ENCODE measurements at places on chromosomes 12 and 14.

DNA sequence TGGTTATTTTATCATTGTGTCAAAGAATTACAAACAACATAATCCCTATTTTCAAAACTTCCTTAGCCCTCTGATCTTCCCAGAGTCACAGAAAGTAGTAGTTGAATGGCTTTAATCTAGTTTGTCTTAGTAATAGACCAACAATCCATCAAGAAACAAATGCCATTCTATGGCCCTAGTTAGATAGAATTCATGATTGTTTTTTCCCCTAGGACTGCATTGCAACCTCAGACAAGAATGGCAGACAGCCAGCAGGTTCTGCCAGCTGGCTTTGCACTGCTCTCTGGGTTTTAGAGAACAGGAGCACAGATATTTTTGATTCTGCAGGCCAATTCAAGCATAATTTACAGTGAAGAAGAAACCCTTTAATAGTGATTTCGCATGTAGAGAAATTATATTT, 33.8 kb downstream of the SYT1 start:
- DNase-seq = no peak

GRCh38 chr12:103773109-103773910, 67.7 kb downstream of the NT5DC3 start:
- DNase-seq = no peak

GRCh38 chr14:102826751-102827675, 49.8 kb downstream of the TRAF3 start:
- no peak for DNase-seq

DNA sequence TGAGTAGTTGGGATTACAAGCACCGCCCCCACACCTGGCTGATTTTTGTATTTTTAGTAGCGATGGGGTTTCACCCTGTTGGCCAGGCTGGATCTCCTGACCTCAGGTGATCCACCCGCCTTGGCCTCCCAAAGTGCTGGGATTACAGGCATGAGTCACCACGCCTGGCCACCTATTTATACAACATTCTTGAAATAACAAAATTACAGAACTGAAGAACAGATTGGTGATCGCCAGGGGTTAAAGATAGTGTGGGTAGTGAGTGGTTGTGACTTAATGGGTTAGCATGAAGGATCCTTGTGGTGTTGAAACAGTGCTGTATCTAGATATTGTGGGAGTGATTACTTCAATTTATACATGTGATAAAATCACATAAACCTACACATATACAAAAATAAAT, 7.4 kb downstream of the GLIPR1L1 start:
- DNase-seq = no peak

GRCh38 chr12:92408072-92408900, 262.6 kb upstream of the BTG1 start:
- no peak for DNase-seq

- DNase-seq = no peak
These were observed 13.0 kb downstream of the PELI2 start for GRCh38 chr14:56131004-56131864.

DNA sequence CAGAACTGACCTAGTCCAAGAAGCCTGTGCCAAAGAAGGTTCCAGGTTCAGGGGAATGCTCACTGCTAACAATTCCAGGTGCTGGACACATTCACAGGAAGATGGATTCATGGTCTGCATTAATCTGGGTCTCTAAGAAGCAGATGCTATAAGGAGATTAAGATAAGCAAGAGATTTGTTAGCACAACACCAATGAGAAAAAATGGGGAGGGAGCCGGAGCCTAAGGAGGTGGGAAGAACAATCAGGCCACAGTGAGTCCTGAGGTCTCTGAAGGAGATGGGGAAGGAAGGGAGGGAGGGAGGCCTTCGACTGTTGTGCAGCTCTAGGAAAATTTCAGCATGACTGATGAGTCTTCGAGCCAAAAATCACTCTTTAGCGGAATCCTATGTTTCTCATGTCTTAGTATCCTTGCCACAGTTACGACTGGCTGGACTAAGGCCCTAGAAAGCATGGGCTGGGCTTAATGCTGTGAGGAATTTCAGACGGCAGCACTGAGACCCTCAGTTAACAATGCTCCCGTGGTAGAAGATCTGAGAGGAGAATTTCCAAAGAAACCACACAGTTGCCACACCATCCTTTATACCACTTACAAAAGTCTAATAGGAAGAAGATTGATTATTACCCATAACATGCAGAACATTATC, 31.5 kb upstream of the PTGDR start:
- DNase-seq = no peak

- DNase-seq = no peak
These were observed 1276.4 kb downstream of the SLC16A7 start for GRCh38 chr12:60872219-60872618.

DNA sequence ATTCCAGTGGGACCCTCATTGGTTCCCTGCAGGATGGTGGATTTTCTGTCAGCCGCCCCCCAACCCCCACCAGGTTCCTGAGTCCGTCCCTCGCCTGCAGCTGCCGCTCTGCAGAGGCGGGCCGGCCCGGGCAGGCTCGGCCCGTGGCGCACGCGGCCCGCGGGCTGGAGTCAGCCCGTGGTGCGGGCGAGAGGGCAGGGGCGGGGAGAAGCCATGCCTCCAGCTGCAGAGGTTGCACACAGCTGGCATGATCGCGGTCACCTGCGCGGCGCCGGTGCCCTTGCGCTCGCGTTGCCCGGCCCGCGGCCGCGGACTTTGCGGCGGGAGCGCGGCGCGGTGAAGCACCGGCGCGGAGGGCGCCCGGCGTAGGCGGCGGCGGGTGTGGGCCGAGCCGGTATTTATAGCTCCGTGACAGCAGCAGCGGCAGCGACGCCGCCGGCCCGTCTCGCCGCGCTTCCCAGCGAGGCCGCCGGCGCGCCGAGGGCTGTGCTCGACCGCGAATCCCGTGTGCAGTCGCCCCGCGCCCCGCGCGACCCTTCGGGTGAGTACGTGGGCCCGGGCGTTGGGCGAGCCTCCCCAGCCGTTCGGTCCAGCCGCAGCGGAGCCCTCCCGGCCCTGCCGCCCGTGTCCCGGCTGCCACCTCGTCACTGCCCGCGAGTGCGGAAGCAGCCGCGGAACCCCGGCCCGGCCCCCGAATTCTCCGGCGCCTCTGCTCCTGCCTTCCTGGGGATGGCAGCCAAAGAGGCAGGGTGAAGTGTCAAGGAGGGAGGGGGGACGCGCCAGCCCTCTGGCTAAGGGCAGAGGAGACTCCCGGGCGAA, at the start of gene TMEM117:
TMEM117 (plus strand) TSS at position 426 of the 819 bp plus-strand sequence.
- peak; percentile 48 for DNase-seq

DNA sequence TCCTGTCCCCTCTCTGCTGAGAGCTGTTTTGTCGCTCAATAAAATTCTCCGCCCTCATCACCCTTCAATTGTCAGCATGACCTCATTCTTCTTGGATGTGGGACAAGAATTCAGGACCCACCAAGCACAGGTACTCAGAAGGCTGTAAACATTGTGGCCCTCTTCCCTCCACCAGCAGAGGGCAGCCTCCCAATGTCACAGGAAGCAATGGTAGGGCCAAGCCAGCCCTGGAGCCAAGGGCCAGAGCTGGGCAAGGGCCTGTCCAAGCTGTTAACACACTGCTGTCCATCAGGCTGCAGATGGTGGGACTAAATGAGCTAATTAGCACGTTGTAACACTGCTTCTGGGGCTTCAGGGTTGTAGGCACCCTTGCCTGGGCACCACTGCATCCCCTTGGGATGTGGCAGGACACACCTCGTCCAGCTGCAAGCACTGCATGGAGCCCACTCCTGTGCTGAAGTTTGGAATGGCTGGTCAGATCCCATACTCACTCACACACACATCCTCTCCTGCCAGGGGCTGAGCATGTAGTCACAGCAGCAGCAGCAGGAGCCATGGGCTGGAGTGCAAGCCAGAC, 62.7 kb upstream of the HECTD1 start:
- DNase-seq = no peak

DNA sequence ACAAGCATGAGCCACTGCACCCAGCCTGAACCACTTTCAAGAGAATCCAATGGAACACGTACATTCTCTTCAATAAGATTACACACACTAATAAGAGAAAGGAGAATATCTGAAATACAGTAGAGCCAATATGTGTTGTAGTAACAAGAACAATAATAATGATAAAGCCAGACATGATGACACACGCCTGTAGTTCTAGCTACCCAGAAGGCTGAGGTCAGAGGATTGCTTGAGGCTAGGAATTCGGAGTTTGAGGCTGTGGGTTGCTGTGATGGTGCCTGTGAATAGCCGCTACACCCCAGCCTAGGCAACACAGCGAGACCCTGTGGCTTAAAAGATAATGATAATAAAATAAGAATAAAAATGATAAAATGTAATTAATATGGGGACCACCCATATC, 15.6 kb downstream of the APOBEC1 start:
- DNase-seq = no peak

DNA sequence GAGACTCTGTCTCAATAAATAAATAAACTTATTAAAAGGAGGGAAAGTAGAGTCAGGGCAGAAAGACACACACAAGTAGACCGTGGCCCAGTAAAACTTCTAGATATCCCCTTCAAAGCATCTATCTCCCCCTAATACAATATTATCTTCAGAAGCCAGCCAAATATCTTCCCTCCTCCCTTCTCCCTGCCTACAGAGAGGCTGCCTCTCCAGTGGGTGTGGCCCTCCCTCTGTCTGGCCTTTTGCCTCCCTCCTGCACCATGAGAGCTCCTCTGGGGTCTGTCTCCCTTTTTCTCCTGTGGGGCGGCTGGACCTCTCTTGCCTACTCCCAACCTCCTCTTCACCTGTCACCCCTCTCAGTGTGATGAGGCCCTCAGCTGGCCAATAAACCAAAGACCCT, 139.2 kb downstream of the EGLN3 start:
- no peak for DNase-seq

- DNase-seq = no peak
These were observed 33.1 kb upstream of the FBXO34 start for GRCh38 chr14:55238019-55238680.

- no peak for DNase-seq
These were observed 55.3 kb downstream of the LRCOL1 start for GRCh38 chr12:132554845-132555630.

- DNase-seq = no peak
These were observed 60.1 kb upstream of the CCND2 start for GRCh38 chr12:4213471-4213870.

DNA sequence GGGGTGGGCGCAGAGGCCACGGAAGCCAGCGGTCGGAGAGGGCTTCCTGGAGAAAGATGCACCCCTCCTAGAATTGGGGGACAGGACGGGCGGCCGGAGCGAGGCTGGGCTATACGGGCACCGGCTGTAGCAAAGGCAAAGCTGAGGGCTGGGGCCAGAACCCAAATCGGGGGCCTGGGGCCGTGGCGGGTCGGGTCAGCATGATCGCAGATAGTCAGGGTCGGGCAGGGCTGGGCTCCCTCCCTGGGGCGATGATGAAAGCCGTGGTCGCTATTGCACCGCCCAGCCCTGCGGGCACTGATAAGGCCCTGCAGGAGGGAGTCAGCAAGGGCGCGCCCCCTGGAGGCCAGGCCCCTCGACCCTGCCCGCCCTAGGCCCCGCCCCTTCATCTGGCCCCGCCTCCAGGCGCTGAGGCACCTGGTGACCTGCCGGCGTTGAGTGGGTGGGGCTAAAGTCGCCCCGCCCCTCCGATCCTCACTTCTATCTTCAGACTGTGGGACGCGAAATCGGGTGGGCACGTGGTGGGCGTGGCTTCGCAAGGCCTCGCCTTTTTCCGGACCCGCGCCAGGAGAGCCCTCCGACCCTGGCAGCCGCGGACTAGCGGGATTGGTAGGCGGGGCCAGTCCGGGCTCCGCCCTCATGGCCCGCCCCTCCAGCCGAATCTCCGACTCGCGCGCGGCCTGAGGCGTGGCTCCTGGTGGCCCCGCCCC, 419 bp upstream of the SH2B3 start:
- peak; percentile 81 for DNase-seq

DNA sequence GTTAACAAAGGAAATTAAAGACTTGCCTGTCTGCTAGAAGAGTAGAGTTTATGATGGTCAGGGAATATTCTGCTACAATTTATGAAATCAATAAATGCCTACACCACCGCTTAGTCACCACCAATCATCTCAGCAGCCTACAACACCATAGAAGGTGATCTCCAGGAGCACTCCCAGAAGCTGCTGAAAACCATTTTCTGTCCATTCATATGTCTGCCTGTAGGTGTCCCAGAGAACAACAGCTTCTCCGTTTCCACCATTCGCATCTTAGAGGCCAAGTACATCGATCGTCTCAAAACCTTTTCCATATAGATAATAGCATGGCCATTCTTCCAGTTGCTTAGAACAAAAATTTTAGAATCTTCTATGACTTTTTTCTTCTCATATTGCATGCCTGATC, 303.4 kb downstream of the KCNC2 start:
- no peak for DNase-seq

- DNase-seq = no peak
These were observed 578 bp downstream of the PPP1R13B start for GRCh38 chr14:103846543-103847450.

GRCh38 chr14:101781240-101782061, 19.9 kb downstream of the PPP2R5C start:
- no peak for DNase-seq

DNA sequence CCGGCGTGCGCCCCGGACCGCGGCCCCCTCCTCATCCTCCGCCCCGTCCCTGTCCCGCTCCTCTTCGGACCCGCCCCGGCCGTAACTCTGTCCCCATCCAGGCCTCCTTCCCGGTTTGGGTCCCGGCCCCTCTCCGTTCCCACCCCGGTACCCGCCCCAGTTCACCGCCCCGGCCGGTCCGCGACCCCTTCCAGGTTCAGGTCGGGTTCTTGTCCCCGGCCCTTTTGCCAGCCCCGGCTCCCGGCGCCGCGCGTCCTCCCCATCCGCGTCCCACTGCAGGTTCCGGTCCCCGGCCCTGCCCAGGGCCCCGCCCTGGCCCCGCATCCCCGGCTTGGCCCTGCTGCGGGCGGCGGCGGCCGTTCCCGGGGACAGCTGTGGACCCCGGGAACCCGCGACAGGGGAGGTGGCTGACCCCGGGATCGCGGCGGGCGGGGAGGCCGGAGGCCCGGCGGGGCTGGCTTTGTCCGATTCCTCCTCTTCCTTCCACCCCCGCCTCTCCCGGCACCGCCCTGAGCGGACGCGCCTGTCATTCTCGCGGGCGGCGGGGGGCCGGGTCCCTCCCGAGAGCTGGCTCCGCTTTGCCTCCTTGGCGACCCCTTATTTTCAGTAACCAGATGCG, 601 bp downstream of the KLC1 start:
- no peak for DNase-seq

DNA sequence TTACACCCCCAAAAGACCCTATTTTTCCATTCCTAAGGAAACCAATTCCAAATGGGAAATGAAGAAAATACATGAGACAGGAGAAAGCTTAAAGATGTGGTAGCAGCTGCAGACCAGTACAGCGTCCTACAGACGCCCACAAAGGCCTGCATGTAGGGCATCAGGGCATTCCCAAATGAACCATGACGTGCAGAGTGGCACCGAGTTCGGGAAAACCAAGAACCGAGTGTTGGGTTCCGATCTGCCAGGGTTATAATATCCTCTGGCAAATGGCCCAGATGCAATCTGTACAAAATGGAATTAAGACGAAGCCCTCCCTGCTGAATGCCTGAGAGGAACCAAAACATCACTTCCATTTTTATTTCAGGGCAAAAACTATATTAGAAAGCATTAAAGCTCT, 34.4 kb upstream of the SELPLG start:
- no peak for DNase-seq

GRCh38 chr12:31249356-31249755, 76.6 kb downstream of the SINHCAF start:
- no peak for DNase-seq

Data from cortex of kidney (tissue), 1 donor.